A549 treated with CORT108297 at 1 μM for 4 hours (cell line): ENCODE measurements at places on chromosomes 12 and 14. TPM values are rescaled to one million over a fixed set of nuclear protein-coding genes. Genes with fewer than 3 reads are reported as not detected.

The GPR135 gene
- 0.82 to 1.2 TPM (median 1.1 TPM) in 5 replicates for total RNA-seq

The SERPINA9 gene
- 0.08 TPM in 1 of 5 replicates, not detected in the others for total RNA-seq

The TAS2R42 gene
- not detected in 5 replicates for total RNA-seq

The CAPZA3 gene
- total RNA-seq, result not detected in 5 replicates

The DIO2 gene
- 5.7 to 7.5 TPM (median 6.1 TPM) in 5 replicates for total RNA-seq

The RAD9B gene
- 0.15 to 0.38 TPM (median 0.17 TPM) in 5 replicates for total RNA-seq

The NCOR2 gene
- total RNA-seq, result 175 to 230 TPM (median 213 TPM) in 5 replicates

The RPGRIP1 gene
- 0.13 to 0.24 TPM (median 0.19 TPM) in 5 replicates for total RNA-seq

The CISTR gene
- total RNA-seq, result not detected in 5 replicates

The REP15 gene
- 0.34 to 0.62 TPM (median 0.51 TPM) in 5 replicates for total RNA-seq

The INHBE gene
- total RNA-seq, result 0.08 to 0.16 TPM (median 0.10 TPM) in 4 of 5 replicates, not detected in the other

The TSPAN8 gene
- 0.08 to 0.27 TPM (median 0.10 TPM) in 3 of 5 replicates, not detected in the others for total RNA-seq

The MARK3 gene
- 55.3 to 69.8 TPM (median 58.5 TPM) in 5 replicates for total RNA-seq

The PIWIL1 gene
- 0.03 to 0.10 TPM in 2 of 5 replicates, not detected in the others for total RNA-seq
